ENCODE measurements at places on chromosomes 1 and 21. TPM values are rescaled to one million over a fixed set of nuclear protein-coding genes. Genes with fewer than 3 reads are reported as not detected.

DNA sequence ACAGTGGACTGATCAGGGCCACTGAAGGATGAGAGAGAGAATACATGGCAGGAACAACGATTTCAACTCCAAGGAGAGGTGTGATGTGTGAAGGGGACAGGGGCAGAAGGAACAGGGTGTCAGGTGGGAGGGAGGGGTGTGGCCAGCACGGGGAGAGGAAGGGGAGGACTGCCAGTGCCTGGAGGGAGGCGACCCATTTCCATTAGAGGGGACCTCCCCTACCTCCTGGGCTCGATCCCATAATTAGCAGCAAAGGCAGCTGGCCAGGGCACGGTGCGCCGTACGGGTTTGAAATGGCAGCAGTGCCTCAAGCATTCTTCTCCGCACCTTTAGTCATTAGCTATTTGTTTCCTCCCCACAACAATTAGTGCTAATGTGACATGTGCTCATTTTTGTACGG is 22.7 kb downstream of the CRYAA start:
- no peak for DNase-seq

GRCh38 chr1:59418363-59419144 is 121.7 kb downstream of the FGGY start:
- DNase-seq, result no peak

DNA sequence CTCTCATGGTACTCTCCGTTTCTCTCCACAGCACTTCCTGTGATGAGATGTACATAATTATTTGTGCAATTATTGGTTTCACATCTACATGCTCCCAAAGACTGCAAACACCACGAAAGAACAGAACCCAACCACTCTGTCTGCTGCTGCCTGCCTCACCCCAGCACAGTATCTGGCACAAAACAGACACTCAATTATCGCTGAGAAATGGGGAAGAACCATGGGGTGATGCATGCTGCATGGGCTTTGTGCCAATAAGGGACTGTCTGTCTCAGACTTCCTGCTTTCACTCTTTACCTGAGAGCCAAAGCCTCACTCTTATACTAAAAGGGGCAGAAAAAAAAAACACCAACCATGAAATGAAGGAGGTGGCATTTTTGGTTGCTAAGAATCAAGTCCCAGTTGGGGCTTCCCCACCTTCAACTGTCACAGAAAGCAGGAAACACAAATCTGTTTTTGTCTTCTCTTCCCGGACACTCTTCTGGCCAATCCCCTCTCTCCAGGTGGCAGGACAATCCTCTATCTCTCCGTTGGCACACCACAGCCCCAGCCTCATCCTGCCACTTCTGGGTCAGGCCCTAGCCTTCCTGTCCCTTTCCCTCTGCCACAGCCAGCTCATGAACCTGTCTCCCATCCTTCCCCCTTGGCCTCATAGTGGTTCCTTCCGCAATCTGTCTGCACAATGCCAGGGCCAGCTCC is 82.0 kb downstream of the TGFBR3 start:
- peak; percentile 53 for DNase-seq

Gene NECTIN4
- total RNA-seq, result 2.0 TPM

Gene ZNF648
- not detected for total RNA-seq

- no peak for DNase-seq
Measured at GRCh38 chr1:6040861-6041415, 4.8 kb upstream of the KCNAB2 start.

- no peak for DNase-seq
Measured at GRCh38 chr1:4079815-4080214, 179.7 kb upstream of the C1orf174 start.

DNA sequence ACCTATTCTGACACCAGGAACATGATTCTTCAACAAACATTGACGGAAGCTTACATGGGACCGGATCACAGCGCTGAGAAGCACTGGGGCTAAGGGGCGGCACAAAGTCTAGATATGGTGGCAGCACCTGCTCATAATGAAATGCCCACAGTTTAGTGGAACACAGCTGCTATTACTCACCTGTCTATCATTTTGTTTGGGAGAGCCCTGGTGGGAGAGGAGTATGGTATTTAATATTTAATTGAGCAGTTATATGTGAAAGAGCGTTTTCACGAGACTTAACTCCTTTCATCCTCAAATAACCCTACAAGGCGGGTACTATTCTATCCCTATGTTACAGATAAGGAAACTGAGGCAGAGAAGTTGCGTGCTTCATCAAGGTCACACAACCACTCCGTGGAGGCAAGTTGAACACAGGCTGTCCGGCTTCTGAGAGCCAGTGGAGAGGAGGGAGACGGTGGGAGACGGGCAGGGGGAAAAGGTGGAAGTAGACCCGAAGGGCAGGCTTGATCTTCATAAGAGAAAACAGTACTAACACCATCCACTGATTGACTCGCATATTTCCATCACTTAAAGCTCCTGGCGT is 790 bp upstream of the TSNAX start:
- no peak for DNase-seq

GRCh38 chr21:43024439-43025136 is 50.2 kb downstream of the PKNOX1 start:
- no peak for DNase-seq

DNA sequence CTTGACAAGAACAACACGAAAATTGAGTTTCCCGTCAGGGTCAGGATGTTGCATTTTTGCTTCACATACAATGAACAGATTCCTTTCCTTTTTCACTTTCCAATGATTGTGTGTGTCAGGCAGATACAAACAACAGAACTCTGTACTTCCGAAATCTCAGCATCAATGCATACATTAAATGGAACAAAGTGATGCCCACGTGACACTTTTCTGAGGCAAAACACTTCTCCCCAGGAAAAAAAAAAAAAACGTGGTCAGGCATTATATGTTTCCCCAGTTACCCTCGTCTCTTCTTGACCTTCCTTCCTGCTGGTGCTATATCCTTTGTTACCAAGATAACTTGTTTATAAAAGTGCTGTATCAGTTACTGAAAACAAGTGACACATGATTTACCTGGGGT is 181.8 kb downstream of the ZNF281 start:
- peak; percentile 17 for DNase-seq

Gene GPR25
- total RNA-seq, result not detected

DNA sequence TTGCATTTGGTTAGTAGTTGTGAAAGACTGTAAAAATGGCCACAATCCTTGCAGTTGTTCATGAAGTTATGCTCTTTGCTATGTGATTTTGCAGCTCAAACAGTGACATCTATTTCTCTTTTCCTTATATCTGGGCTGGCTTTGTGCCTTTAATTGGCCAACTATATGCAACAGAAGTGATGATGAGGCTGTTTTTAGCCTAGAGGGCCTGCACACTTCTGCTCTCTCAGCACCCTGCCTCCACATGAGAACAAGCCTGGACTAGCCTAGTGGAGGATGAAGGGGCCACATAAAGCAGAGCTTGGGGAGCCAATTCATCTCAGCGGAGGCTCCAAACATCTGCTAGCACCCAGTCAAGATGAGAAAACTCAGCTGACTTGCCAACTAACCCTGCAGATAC is 339.8 kb downstream of the OMA1 start:
- no peak for DNase-seq

DNA sequence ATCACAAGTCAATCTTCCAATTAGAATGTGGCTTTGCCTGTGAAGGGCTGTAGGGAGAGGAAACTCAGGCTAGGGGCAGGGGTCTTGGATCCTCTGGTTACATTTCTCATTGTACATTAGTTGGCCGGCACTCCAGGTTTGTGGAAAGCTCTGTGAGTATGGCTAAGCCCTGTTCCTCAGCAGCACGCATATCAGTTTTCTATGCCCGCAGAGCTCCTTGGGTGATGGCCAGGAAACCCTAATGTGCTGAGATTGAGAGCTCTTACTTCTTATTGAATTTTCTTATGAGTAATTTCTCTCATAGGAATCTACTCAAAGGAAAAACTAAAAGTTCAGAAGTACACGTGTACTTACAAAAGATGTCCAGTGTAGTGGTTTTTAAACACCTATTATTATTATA is 30.7 kb upstream of the STMN1 start:
- no peak for DNase-seq

DNA sequence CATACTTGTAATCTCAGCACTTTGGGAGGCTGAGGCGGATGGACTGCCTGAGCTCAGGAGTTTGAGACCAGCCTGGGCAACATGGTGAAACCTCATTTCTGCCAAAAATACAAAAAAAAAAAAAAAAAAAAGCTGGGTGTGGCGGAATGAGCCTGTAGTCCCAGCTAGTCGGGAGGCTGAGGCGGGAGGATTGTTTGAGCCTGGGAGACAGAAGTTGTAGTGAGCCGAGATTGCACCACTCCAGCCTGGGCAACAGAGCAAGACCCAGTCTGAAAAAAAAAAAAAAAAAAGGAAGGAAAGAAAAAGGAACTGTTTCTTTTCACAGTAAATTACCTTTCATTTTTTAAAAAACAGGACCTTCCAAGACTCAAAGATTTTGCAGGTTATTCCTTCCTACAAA is 29.5 kb downstream of the LIN9 start:
- no peak for DNase-seq

GRCh38 chr1:5818755-5819154 is 173.5 kb downstream of the NPHP4 start:
- no peak for DNase-seq

DNA sequence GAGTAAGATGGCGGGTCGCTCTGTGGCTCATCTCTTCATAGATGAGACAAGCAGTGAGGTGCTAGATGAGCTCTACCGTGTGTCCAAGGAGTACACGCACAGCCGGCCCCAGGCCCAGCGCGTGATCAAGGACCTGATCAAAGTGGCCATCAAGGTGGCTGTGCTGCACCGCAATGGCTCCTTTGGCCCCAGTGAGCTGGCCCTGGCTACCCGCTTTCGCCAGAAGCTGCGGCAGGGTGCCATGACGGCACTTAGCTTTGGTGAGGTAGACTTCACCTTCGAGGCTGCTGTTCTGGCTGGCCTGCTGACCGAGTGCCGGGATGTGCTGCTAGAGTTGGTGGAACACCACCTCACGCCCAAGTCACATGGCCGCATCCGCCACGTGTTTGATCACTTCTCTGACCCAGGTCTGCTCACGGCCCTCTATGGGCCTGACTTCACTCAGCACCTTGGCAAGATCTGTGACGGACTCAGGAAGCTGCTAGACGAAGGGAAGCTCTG is 2.4 kb downstream of the TNFAIP8L2 start:
- DNase-seq, result no peak

Gene NFASC
- total RNA-seq, result 54.2 TPM

Data from stomach (tissue), 19 donors.